ENCODE measurements at places on chromosomes 11 and 22. TPM values are rescaled to one million over a fixed set of nuclear protein-coding genes. Genes with fewer than 3 reads are reported as not detected.

YAP1 gene
- total RNA-seq = 118 TPM

DNA sequence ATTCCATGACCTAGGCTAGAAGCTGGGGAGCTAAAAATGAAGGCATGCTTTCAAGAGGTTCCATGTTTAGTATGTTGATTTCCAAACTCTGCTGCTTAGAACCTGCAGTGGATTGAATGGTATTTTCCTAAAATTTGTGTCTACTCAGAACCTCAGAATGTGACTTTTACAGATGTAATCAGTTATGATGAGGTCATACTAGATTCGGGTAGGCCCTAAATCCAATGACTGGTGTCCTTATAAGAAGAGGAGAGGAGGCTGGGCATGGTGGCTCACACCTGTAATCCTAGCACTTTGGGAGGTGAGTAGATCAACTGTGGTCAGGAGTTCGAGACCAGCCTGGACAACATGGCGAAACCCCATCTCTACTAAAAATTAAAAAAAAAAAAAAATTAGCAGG, 3.5 kb upstream of the FEZ1 start:
- H3K4me1 ChIP-seq = no peaks in the 10 kb centered on the region
- H3K4me3 ChIP-seq = no peak overlapping the region
- H3K27me3 ChIP-seq = peaks cover 10% of the 10 kb centered on the region
- H3K27ac ChIP-seq = no peak overlapping the region
- DNase-seq = no peak
- no peaks in the 10 kb centered on the region for H3K36me3 ChIP-seq

DNA sequence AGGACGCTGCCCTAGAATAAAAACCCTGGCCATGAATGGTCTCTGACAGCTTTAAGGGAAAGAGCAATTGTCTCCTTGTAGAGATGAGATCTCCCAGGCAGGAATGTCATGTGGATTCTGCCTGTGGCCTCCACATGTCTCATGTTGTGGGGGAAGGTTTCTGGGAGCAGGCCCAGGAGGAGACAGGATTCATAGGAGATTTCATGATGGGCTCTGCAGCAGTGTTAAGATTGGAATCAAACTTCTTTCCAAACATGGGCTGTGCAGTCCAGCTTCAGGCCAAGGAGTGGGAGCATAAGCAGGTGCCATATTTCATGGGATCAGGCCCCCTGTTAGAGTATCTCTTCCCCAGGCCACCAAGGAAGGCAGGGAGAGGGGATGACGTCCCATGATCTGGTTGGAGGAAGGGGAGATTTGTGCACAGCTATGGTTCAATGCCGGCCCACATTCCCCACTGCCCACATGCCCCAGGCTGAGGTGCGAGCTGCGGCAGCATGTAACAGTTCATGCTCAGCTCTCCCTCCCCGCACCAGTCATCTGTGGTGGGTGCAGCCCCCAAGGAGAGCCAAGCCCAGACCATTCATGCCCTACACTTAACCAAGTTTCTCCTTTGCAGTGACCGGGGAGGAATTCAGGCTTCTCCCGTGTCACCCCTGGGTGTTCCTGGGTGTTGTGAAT, 42.5 kb downstream of the LMO1 start:
- H3K27me3 ChIP-seq = peaks cover 9% of the 10 kb centered on the region
- H3K4me3 ChIP-seq = no peak overlapping the region
- no peak overlapping the region for H3K27ac ChIP-seq

GRCh38 chr11:134572741-134573675, 161.0 kb upstream of the B3GAT1 start:
- H3K4me3 ChIP-seq = no peak overlapping the region
- H3K4me1 ChIP-seq = no peaks in the 10 kb centered on the region
- H3K36me3 ChIP-seq = no peaks in the 10 kb centered on the region
- H3K27me3 ChIP-seq = no peaks in the 10 kb centered on the region
- H3K27ac ChIP-seq = no peak overlapping the region
- DNase-seq = no peak

- DNase-seq = peak; percentile 91
- H3K4me3 ChIP-seq = peak overlapping the region; percentile 74
- no peaks in the 10 kb centered on the region for H3K27me3 ChIP-seq
- H3K4me1 ChIP-seq = peaks cover 5% of the 10 kb centered on the region
- peaks cover 11% of the 10 kb centered on the region for H3K36me3 ChIP-seq
Measured at GRCh38 chr22:38755155-38755910, 465 bp downstream of the SUN2 start.

GRCh38 chr22:44883011-44883421, 126.8 kb downstream of the PHF21B start:
- H3K4me1 ChIP-seq = no peaks in the 10 kb centered on the region
- no peaks in the 10 kb centered on the region for H3K36me3 ChIP-seq
- no peak for DNase-seq
- H3K27ac ChIP-seq = no peak overlapping the region
- no peaks in the 10 kb centered on the region for H3K27me3 ChIP-seq
- H3K4me3 ChIP-seq = no peak overlapping the region
